Activated CD8-positive, alpha-beta T cell treated with anti-CD3 and anti-CD28 coated beads for 36 hours (primary cell): ENCODE measurements at places on chromosomes 6 and 20.

DNA sequence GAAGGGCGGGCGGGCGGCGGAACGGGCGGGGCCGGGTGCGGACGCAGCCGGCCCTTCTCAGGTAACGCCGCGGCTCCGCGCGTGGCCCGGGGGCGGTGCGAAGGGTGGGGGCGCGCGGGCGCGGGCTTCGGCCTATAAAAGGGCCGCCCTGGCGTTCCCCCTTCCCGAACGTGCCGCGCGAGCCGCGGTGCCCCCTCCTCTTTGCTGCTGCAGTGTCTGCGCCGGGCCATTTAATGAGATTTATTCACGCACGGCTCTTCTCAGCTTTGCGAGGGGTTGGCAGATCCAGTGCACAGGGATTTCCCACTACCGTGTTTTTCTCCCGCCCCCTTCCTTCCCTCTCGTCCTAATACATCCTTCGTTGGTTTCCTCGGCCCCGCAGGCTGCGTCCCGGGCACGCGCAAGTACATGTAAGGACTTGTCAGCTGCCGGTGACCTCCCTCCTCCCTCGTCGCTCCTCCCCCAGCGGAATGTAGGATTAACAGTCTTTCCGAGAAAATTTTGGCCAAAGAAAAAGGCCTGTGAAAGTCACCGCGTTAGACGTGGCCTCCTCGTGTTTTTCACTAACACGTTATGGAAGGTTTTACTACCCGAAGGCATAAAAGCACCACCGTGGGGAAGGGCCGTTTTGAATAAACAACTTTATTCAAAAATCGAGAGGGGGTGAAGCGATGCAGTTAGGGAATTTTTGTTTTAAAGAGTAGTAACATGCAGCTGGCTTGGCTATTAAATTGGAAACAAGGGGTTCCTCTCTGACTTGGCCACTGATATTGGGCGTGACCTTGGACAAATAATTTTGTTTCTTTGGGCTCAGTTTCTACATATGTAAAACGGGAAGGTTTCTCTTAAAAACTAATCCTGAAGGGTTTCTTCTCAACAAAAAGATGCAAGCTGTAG, 966 bp upstream of the REV3L start:
- DNase-seq: peak; percentile 88

- DNase-seq: peak; percentile 46
Measured at GRCh38 chr6:296151-297122, 4.2 kb downstream of the DUSP22 start.

GRCh38 chr20:46400828-46401477, 5.5 kb downstream of the ELMO2 start:
- DNase-seq: peak; percentile 49

DNA sequence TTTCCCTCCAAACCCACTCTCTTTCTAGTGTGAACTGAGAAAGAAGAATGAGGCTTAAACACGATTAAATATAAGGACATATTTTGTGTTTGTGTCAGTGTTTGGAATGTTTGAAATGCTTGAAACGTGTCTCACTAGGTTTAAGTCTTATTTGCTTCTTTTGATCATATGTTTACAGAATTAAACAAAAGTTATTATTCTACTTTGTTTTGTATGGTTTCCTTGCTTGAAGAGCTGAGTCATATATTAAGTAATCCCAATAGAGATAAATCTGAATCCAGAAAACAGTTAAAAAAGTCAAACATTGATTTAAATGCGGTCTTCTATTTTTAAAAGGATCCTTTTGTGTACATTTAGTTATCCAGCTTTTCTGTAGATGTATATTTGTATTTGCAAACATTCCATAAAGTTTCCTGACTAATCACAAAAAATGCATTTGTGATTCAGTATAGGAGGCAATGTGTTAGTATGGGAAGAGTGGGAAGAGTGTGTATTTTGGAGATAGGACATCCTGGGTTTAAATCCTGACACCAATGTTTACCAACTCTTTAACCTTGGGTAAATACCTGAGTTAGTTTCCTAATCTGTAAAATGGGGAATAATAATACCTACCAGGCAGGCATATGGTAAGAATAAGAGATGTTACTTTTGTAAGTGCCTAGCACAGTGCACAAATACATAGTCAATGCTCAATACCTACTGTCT, 72.9 kb downstream of the TSBP1 start:
- no peak for DNase-seq

DNA sequence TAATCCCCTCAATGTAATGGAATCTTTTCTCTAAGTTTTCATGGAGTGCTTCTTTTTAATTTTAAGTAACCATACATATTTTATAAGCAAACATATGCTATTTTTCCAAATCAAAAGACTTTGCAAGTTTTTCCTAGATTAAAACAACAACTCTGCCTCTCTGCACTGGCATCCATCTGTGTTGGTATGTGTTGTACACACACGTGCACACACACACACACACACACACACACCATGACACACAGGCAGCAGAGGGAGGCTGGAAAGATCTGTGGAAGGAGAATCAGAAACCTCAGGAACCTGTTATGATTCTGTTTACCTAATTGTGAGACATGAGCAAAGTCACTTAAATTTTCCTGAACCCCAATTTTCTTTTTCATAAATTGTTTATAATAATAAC, 295.0 kb upstream of the PRDM1 start:
- DNase-seq: no peak

DNA sequence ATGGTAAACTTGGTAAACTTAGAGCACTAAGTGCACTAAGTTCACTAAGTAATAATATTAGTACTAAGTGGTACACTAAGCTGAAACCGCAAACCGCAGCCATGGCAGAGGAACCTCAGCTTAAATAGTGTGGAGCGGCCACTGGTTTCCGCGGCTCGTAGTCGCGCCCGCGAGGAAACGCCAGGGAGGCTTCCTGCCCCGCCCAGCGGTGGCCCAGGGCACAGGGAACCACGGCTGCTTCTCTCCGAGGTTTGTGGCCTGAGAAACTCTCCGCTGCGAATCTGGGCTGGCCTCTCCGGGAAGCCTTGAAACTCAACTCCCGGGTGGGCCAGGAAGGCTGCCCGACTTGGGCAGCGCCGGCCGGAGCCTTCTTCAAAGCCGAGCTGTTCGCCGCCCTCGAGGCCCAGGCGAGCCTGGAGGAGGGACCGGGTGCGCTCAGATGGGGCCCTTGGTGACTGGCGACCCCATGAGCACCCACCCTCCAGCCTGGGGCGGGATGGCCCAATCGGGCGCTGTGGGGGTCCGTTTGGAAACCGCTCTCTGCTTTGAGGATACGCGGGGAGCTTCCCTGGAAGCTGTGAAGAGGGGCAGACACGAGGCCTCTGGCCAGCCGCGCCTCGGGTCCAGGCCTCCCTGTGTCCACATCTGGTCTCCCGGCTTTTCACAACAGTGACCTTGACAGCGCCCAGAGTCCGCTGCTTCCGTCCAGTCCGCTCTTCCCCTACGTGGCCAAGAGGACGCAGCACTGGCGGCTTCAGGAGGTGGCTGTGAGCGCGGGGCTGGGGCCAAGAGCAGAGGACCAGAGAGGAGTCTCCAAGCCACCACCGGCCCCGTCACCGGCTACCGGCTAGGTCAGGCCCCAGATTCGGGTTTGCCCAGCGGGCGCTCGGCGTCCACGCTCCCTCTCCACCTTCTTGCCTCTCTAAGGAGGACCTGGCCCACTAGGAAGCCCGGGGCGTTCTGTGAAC, 25.4 kb upstream of the HLA-E start:
- peak; percentile 78 for DNase-seq

DNA sequence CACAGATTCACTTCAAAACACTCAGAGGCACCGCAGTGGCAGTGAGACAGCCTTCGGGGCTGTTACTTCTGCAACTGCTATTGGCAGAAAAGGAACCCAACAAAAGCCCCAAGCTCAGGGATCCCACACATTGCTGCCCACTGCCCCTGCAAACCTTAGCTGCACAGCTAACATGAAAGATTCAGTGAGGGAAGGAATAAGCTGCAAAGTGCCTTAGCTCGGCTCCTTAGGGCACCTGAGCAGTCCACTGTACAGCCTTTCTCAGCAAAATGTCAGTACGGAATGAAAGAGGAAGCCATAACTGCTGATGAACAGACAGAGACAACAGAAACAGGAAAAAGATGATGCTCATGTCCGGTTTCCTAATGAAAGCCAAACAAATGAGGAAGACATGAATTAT, 179.7 kb upstream of the SHLD1 start:
- no peak for DNase-seq
